Epithelial cell of prostate (primary cell): ENCODE measurements at places on chromosomes 5 and 9.

DNA sequence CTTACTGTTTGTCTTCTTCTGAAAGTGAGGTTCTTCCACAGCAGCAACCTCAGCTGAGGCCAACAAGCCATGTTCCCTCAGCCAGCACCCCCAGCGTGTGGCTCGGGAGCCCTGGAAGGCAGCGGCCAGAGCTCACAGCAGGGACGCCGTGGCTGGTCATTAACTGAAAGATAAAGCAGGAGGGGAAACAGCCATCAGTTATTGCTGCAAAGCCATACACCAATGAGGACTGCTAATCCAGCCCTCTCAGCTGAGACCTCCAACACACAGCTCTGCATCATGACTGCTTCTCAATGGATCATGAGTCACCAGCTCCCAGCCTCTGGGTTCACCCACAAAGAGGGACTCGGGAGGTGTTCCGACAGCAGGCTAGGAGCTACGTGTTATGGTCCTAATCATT, 24.3 kb downstream of the ABCA1 start:
- no peak for DNase-seq

DNA sequence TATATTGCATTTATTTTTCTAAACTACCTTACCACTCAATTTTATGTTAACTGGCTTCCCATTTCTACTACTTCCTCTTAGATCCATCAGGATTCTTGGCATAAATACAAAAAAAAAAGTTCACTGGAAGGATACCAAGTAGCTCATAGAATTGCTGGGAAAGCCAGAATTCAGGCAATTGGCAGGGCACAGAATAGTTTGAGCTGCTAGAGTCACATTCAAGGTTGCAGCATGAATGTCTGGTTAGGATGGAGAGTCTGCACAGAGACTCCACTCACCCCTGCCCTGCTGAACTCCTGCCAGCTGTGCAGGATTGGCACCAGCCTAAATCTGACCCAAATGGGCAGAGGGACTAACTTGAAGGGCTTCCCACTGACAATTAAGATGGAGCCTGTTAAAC, 4.9 kb upstream of the AMACR start:
- no peak for DNase-seq

- DNase-seq = peak; percentile 88
Observed at GRCh38 chr5:172420235-172420939, 33.9 kb downstream of the SH3PXD2B start.

DNA sequence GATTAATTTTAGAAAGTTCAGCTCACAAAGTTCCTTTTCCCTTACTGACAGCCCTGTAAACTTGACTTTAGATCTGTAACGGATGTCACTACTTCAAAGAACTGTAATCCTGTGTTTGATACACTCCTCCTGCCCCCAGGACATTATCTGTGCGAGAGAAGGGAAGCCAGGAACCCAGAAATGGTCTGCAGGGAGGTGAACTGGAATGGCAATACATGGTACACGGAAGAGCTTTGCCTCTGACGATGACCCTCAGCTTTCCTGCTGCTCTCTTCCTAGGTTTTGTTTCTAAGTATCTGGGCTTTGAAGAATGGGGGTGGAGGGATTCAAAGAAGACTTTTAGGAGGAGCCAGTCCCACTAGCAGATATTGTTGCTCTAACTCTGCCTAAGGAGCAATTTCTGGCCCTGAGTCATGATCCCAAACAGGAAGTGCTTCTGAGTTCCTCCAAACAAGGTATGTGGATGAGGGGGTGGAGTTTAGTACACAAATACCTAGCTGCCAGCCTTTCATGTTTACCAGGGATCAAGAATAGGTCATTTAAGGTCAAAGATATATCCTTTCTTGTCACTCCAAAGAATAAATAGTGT, 43.4 kb upstream of the TMC1 start:
- peak; percentile 82 for DNase-seq

GRCh38 chr5:66467564-66467963, 128.6 kb upstream of the MAST4 start:
- no peak for DNase-seq

GRCh38 chr5:41097642-41098041, 26.5 kb upstream of the MROH2B start:
- DNase-seq = peak; percentile 33
